Stimulated activated CD4-positive, alpha-beta T cell treated with anti-CD3 and anti-CD28 coated beads, TNF-alpha, amount 100 ng/mL, for 48 hours (primary cell): ENCODE measurements at places on chromosomes 11 and 22.

DNA sequence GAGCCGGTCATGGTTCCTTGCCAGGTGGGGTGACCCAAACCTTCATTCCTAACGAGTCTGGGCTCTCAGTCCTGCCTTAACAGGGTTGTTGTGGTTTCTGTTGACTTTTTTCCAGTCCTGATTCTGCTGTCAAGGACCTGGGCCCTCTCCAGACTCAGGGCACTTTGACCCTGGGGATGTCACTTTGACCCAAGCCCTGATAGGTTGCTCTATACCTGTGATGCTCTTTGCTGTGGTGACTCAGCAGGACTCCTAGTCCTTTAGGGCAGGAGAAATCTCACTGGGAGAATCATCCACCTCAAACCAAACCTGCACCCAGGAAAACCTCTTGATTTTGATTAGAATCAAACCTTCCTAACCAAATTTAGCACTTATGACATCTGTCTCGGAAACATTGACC, 20.5 kb upstream of the MPPED1 start:
- no peak for DNase-seq

- DNase-seq, result no peak
Measured at GRCh38 chr22:44089717-44090570, 65.8 kb downstream of the PARVB start.

DNA sequence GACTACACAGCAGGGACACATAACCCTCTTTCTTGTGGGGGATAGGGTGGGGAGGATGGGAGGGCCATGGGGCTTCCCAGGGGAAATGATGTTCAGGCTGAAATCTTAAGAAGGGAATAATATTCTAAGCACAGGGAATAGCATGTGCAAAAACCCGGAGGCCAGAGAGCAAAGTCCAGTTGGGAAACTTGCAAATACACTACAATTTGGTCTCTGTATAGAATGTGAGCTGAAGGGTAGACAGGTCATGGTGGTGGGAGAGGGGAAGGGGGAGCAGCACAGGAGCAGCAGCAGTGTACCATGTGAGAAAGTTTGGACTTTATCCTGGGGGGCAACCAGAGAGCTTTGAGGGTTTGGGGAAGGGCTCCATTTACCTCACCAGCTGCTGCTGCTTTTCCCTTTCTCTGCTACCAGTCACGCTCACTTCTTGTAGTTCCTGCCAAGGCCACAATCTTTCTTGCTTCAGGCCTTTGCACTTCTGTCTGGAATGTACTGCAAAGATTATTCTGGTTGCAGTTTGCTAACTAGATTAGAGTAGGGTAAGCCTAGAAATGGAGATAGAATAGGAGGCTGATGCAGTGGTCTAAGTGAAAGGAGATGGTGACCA, 43.0 kb downstream of the KREMEN1 start:
- DNase-seq, result no peak

- DNase-seq, result no peak
Measured at GRCh38 chr11:19814421-19814820, 101.8 kb downstream of the NAV2 start.

DNA sequence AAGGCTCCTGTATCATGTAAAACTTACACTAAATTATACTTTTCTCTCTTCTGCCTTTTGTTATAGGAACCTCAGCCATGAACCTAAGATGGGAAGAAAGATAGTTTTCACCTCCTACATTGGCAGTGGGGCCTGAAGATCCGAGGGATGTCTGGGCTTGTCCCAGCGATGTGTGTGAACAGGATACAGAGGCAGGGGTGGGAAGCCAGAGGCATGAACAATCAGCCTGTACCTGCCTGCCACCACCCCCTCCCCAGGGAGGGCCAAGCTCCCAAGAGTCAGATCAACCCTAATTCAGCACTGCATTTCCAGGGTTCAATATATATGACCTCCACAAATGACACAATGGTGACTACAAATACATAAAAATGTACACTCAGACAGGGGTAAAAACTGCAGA, 9.4 kb downstream of the KIAA0930 start:
- no peak for DNase-seq

GRCh38 chr11:14974515-14975251, 2.5 kb upstream of the CALCA start:
- DNase-seq, result peak; percentile 42

GRCh38 chr11:44306918-44307244, 3.1 kb downstream of the ALX4 start:
- no peak for DNase-seq

- DNase-seq, result no peak
Measured at GRCh38 chr22:22196018-22196533, 48.5 kb upstream of the VPREB1 start.

DNA sequence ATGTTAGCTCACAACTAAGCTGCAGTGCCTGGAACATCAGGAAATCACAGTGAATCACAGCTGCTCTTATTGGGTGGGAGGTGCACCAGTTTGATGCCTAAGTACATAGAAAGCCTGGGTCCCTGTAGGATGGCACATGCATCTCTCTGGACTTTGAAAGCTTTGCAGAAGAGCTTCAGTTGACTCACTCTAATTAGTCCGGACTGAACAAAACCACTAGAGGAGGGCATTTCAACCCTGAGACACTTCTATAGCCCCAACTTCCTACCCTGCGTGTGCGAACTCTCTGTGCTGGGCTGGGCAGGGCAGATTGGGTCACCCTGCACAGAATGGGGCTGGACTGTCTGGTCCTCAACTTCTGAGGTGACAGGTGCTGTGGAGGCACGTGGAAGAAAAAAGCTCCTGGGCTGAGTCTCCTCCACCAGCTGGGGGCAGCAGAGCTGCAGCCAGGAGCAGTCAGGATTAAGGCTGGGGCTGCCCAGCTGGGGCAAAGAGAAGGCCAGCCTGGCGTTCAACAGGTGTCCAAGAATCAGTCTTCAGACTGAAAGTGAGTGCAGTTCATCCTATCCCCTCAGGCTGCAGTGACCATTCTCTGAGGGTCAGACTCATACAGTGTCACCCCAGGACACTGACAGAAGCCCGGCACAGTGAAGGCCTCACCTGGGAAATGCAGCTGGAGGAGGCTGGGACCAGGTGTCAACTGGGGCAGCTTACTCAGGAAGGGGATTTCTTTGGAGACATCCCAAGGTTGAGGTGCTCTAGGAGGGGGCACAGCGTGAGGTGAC, 22.1 kb downstream of the GGTLC2 start:
- DNase-seq, result no peak

GRCh38 chr11:75597636-75598035, 35.6 kb downstream of the SERPINH1 start:
- DNase-seq, result no peak

DNA sequence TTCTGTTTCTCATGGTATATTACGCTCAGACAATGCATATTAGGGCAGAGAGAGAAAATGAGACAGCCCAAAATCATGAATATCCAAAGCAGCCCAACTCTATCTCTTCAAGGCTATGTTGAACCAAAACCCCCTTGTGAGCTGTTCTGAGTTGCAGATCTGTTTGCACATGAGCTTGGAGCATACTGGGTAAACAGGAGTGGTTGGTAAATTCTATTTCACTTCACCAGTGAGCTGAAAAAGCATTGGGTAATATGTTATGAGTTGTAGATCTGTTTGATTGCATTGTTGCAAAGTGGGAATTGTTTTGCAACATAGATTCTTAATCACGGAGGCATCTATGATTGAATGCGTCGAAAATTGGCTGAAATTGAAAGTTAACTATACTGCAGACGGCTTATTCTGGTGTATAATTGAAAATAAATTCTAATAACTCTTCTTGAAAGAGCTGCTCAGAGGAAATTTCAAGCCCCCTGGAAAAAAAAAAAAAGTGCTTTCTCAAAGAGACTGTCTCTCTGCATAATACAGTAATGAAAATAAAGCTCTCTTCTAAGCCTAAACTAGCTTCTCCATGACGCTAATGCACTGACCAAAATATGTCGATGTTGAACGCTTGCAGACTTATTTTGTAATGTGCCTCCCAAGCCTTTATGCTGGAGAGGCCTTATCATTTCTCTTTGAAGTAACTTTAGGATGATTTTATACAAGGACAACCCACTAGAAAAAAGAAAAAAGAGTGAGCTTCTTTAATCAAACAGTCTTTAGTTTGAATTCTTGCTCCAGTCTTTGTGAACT, 263.7 kb downstream of the NTM start:
- no peak for DNase-seq

GRCh38 chr11:123180166-123180565, 14.9 kb downstream of the CLMP start:
- DNase-seq, result no peak

DNA sequence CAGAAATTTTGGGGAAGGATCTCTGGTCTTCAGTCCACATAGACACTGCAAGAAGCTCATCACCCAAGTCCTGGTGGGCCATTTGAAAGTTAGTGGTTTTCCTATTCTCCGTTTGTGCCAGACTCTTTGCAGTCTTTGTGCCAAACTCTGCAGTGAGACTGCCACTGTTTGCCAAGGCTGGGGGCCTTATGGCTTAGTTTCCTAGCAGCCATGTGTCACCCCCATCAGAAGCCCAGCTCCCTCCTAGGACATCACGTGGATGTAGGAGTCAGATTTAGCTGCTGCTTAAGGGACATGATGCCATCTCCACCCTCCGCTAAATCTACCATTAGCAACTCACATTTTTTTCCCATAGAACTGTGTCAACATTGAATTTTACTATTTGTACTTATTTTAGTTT, 220.0 kb downstream of the C11orf91 start:
- DNase-seq, result no peak

DNA sequence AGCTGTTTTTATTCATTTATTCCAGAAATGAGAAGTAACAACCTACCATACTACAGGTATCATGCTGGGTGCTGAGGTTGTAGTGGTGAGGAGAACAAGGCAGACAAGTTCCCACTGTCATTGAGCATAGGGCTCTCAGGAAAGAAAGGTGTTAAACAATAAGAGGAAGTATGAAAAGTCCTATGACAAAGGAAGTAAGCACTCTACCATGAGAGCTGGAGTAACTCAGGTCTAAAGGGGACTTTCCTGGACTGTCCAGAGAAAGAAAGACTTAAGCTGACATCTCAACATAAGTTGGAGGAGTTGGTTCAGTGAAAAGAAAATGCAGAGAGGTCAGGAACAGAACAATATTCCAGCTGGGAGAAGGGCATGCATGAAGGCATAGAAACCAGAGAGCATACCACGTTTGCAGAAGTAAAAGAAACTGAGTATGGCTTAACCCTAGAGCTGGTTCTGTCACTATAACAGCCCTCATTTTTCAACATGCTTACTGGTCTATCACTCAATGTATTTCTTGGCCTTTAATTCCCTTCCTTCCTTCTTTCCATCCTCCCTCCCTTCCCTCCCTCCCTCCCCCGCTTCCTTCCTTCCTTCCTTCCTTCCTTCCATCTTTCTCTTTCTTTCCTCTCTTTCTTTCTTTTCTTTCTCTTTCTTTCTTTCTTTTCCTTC, 137.8 kb upstream of the BDNF start:
- no peak for DNase-seq

GRCh38 chr11:45617871-45618601, 47.4 kb downstream of the CHST1 start:
- no peak for DNase-seq

DNA sequence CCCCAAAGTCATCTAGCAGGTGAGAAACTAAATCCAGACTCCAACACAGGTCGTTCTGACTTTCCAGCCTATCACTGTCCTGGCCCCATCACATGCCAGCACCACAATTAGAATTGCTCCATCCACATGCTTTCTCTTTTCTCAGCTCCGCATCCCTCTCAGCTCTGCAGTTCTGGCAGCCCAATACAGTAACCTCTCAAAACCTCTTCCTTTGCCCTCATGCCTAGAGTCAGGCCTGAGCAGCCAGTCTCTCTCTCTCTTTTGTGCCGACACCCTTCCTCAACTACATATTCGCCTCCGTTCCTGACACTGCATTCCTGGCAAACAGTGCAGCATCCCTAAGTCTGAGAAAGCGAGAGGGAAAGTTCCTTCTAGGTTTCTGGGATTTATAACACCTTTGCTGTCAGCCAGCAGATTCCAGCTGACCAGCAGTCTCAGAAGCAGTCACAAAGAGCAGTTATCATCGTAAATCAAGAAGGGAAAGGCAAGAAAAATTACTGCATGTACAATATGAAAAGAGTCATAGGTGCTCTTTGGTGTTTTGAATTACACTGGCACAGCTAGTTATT, 258.0 kb downstream of the FAT3 start:
- no peak for DNase-seq

DNA sequence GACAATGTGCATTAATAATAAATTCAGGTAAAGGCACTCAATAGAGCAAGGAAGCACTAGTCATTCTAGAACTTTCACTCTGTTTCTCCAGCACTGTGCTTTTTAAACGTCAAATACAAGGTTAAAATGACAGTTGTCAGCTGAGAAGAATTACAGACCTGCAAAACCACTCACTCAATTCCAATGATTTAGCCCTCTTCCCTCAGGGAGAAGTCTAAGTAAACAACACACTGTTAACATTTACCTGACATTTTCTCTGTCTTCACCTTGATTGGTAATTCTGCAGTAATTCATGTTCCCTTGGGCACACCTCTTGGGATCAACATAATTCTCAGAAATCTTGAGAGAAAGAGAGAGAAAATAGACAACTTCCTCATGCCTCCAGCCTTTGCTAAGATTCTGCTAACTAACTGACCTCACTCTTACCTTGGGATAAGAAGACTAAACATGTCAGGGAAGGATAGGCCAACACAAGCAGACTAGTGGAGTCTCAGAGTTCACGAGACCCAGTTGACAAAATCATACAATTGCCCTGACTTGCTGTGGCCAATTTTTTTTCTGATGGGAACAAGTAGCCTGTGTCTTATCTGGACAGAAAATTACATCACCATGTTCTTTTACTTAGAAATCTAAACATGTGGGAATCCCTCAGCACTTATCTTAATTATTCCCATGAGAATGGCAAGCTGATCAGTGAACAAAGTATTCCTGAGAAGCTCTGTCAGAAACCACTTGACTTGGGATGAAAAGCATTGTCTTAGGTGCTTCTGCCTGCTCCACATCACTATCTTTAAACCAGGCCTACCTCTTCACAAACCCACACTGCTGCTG, 516.8 kb upstream of the FAT3 start:
- no peak for DNase-seq

- no peak for DNase-seq
Measured at GRCh38 chr11:109783014-109783413, 310.2 kb upstream of the ZC3H12C start.

GRCh38 chr11:97109078-97109477, 719.3 kb downstream of the JRKL start:
- no peak for DNase-seq

DNA sequence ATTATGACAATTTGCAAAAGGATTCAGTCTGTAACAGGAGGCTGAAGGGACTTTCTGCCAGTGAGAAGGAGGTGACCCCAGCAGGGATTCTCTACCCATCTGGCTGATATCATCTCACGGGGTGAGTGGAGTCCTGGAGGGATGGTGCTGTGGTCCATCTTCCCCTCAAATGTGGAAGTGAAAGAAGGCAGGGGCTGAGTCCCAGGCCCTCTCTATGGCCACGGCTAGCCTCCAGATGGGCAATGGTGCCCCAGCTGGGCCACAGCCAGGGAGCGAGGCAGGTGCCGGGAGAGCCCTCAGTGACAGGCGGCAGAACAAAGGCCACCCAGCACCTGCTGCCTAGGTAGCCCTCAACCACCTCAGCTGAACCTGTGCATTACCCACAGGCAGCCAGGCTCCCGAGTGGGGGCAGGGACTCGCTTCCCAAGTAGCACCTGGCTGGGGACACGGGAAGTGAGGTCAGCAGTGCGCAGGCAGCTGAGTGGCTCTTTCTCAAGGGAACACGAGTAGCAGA, 6.7 kb downstream of the NECTIN1 start:
- no peak for DNase-seq

- DNase-seq, result no peak
Measured at GRCh38 chr11:75035911-75036565, 47.3 kb downstream of the NEU3 start.

GRCh38 chr22:32723643-32724042, 77.9 kb upstream of the TIMP3 start:
- no peak for DNase-seq

- no peak for DNase-seq
Measured at GRCh38 chr11:12200279-12200990, 90.0 kb downstream of the MICAL2 start.
